ENCODE measurements at places on chromosomes 7 and 10. TPM values are rescaled to one million over a fixed set of nuclear protein-coding genes. Genes with fewer than 3 reads are reported as not detected.

DNA sequence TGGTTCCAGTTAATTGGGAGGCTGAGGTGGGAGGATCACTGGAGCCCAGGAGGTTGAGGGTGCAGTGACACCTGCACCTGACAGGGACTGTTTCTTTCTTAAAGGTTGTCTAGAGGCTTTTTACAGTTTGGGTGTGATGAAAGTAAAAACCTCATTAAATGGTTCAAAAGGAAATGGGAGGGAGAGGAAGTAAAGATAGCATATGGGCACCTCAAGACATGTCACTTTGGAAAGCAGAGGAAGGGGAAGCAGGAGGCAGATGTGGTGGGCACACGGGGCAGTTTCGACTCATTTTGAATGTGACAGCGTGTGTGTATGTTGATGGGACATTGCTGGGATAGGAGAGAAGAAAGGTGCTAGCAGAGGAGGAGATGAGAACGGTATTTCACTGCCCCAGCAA is 203.1 kb downstream of the MLLT10 start:
- H3K4me3 ChIP-seq, result no peak overlapping the region
- H3K36me3 ChIP-seq, result peaks cover 4% of the 10 kb centered on the region
- no peaks in the 10 kb centered on the region for H3K27me3 ChIP-seq

GRCh38 chr10:28363376-28363775 is 60.5 kb upstream of the MPP7 start:
- no peaks in the 10 kb centered on the region for H3K27me3 ChIP-seq
- no peak overlapping the region for H3K4me3 ChIP-seq
- H3K36me3 ChIP-seq, result no peaks in the 10 kb centered on the region
- no peak for DNase-seq
- H3K4me1 ChIP-seq, result no peaks in the 10 kb centered on the region

SKIDA1 gene
- total RNA-seq, result 3.9 TPM

UCMA gene
- total RNA-seq, result not detected
